ENCODE measurements at places on chromosomes 5 and 9.

DNA sequence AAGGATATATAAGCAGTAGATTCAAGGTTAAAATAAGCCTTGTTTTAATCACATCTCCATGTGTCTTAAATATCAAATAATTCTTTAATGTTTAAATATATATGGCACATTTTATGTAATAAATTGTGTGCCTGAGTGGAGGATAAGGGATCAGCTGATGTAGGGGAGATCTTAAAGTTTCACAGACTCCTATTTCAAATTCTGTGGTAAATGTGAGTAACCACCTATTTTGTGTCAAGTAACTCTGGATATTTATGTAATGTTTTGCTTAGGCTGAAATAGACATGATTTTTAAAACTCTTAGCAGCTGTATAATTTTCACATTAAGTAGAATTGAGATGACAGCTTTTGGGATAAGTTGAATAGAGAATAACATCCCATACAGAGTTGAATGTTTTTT is 41.3 kb upstream of the ITGA2 start:
- DNase-seq: no peak

GRCh38 chr9:129181246-129181645 is 3.2 kb upstream of the IER5L start:
- no peak for DNase-seq

GRCh38 chr5:153905219-153905618 is 133.5 kb downstream of the FAM114A2 start:
- no peak for DNase-seq

GRCh38 chr9:113482991-113483675 is 19.6 kb downstream of the RGS3 start:
- no peak for DNase-seq

DNA sequence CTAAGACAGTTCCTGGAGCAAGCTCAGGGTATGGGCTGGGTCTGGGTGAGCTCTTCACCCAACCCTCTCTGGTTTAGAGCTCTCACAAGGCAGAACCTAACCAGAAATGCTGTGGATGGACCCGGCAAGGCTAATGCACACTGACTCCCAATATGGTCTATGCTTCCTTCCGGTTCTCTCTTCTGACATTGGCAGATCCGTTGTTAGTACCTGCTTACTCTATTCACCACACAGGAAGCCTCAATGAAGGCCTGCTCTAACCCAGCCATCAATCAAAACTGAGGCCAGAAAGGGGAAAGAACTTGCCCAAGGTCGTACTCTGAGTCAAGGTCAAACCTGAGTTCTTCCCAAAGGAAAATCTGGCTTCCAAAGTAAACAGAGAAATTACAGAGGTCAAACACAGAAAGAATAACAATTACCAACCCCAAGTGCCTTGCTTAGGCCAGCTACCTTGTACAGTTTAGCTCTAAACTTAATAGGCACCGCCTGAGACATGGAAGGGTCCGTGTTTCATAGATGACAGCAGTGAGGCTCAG is 46.0 kb upstream of the AKNA start:
- no peak for DNase-seq

DNA sequence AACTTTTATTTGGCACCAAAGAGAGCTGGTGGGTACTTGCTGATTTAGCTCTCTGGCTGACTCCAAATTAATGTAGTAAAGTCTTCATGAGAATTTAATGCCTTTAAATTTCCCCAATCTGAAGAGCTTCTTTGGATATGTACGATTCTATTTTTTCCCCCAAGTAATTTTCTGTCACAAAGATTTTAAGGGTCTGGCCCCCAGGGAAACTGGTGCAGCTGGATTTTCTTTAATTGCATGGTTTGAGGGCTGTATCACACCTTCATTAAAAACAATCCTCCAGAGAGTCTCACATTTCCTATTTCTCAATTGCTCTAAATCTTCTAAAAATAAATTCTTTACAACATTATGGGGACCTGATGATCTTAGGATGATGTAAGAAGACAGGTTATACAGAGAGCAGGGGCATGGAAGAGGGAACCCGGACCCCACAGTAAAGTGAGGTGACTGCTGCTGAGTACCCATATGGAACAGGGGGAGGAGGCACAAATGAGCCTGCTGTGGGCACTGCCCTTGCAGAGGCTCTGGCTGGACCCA is 158.9 kb downstream of the ENTREP1 start:
- no peak for DNase-seq

- DNase-seq: no peak
Observed at GRCh38 chr9:126347093-126347492, 20.5 kb downstream of the MVB12B start.

DNA sequence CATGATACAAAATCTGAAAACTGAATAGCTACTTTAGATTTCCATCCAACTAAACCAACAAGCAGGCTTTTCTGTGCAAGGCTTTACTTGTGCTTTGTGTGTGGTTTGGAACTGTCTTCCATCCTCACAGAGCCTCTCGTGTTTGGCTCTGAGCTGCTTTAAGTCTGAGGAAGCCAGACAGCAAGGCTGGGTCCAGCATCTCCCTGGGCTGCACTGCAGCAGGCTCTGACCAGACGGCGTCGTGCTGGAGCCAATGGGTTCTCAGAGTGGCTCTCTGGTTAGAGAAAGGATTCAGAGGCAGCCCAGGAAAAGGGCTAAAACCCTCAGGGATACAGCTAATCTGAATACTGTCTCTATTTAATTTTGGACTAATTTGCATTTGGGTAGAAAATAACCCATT is 207.9 kb upstream of the EFNA5 start:
- DNase-seq: no peak

GRCh38 chr5:135313946-135314345 is 85.1 kb downstream of the MACROH2A1 start:
- no peak for DNase-seq

GRCh38 chr5:83776437-83777031 is 55.9 kb upstream of the HAPLN1 start:
- DNase-seq: no peak

DNA sequence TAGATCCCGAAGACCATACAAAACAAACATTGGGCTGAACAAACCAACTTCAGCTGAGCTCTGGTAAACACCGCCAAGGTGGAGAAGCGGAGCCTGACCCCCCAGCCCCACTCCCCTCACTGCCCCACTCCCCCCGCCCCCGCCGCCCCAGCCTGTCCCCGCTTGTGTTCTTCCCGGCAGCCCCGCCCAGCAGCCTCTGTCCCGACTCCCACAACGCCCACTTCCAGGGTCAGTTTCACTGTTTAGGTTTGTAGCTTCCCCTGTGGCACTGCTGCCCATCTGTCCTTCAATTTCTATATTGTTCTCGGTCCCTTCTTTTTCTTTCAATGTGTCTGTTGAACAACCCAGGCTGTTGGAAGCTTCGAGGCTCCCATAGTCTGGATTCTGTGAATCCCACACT is 112.0 kb upstream of the CACNA1B start:
- no peak for DNase-seq

GRCh38 chr5:64807520-64807919 is 38.8 kb downstream of the CWC27 start:
- no peak for DNase-seq
